Activated CD4-positive, alpha-beta T cell treated with anti-CD3 and anti-CD28 coated beads, Interleukin-2, Interleukin-4, amounts not matched to agents 100 ng/mL and 50 ng/mL, durations not matched to agents 16 hours and 8 hours (primary cell): ENCODE measurements at places on chromosomes 1 and 21.

GRCh38 chr1:46401964-46402626 lies 8.0 kb downstream of the FAAH start:
- no peak for DNase-seq

DNA sequence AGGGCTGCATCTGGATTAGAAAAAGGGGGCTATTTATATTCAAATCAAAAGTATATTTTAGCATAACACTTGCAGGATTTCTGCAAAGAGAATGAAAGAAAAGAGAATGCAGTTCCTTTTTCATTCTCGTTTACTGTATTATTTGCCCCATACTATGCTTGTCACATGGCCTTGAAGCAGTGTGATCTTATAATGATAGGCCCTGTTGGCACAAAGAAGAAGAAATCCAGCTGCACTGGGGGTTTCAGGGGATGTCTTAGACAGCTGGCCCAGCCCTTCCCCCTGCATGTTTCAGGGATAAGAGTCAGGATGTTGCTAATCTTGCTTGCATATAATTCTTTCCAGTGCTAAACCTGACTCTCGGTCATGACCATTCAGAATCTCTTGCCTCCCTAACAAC lies 369.5 kb downstream of the SEC16B start:
- no peak for DNase-seq

DNA sequence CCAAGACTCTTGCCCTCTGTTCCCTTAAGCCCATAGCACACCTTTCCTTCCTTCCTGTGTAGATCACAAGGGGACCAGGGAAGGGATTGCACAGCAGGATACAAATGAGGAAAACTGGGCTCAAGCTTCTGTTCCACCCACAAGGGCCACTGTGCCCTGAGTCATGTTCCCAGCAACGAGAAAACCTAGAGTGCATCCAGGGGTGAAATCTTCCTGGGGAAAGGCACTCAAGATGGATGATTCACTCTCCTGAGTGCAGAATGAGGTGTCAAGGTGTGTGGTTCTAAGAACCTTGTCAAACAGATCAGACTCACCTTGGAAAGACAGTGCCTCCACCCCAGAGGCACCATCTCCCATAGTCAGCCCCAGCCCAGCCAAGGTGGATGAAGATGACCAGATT lies 40.7 kb upstream of the EYA3 start:
- no peak for DNase-seq

- DNase-seq = no peak
Observed at GRCh38 chr1:236259043-236259442, 22.7 kb downstream of the ERO1B start.

- peak; percentile 55 for DNase-seq
Observed at GRCh38 chr1:230270559-230271281, 155.4 kb downstream of the PGBD5 start.

- no peak for DNase-seq
Observed at GRCh38 chr1:175673371-175674150, 69.8 kb downstream of the TNR start.

- DNase-seq = no peak
Observed at GRCh38 chr1:180854001-180854400, 58.7 kb upstream of the KIAA1614 start.

DNA sequence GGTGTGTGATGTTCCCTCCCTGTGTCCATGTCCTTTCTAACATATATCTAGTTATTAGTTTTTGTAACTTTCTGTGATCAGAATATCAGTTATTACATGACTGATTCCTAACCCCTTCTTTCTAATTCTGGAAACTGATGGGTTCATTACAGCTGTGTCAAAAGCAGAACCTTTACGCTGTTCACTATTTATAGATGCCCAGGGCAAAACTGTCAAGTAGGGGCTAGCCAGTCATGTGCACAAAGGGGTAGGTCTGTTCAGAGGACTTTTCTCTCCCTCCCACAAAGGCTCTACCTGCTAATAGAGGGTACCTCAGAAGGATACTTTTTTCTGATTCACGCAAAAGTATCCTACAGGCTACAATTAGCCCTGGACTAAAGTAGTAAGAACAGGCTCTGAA lies 79.2 kb downstream of the NRDC start:
- no peak for DNase-seq

DNA sequence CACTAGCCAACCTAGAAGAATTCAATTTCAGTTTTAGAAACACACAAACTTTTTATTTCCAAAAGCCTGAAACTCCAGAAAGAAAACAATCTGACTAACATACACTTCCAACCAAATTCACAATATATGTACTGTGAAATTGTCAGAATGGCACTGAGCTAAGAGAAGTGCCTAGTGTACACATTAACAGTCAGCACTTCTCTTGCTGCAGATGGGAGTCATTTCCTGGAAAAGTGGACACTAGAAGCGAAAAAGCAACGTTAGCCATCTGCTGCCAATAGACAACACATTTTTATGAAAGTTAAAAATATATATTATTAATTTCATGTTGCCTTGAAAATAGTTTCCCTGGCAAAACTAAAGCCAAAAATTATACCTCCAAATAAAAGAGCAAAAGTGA lies 66.1 kb downstream of the EPS15 start:
- no peak for DNase-seq
